ENCODE measurements at places on chromosomes 2 and 18.
A peak's percentile ranks its signal among the peaks of the same experiment; 100 is the strongest.

GRCh38 chr2:108217211-108217610 lies 22.6 kb upstream of the SULT1C3 start:
- H3K4me1 ChIP-seq = no peaks in the 10 kb centered on the region
- no peaks in the 10 kb centered on the region for H3K27me3 ChIP-seq
- DNase-seq = no peak
- no peak overlapping the region for H3K27ac ChIP-seq
- no peaks in the 10 kb centered on the region for H3K36me3 ChIP-seq
- H3K4me3 ChIP-seq = no peak overlapping the region

DNA sequence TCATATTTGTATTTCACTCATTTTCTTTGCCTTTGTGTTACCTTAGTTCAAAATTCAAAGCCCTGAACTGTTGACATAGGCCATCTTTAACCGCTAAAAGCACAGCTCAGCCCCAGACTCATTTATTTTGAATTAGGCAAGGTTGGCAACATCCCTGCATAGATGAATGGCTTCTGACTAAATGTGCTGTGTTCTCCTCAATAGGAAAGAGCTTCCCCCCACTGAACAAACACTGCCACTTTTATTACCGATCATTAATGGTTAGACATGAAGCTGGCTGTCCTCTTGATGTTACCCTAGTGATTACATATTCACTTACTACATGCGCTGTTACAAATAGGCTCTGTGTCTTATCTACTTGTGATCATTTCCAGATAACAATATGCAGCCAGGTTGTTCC lies 170.7 kb downstream of the ADCYAP1 start:
- no peaks in the 10 kb centered on the region for H3K36me3 ChIP-seq
- H3K4me1 ChIP-seq = no peaks in the 10 kb centered on the region
- no peak for DNase-seq
- H3K27me3 ChIP-seq = no peaks in the 10 kb centered on the region
- H3K27ac ChIP-seq = no peak overlapping the region

GRCh38 chr2:239917125-239917956 lies 107.8 kb downstream of the NDUFA10 start:
- H3K27ac ChIP-seq = no peak overlapping the region
- no peak for DNase-seq
- no peaks in the 10 kb centered on the region for H3K4me1 ChIP-seq
- H3K27me3 ChIP-seq = no peaks in the 10 kb centered on the region
- no peaks in the 10 kb centered on the region for H3K36me3 ChIP-seq

- no peaks in the 10 kb centered on the region for H3K27me3 ChIP-seq
- H3K27ac ChIP-seq = no peak overlapping the region
- no peak for DNase-seq
- no peaks in the 10 kb centered on the region for H3K4me1 ChIP-seq
- H3K4me3 ChIP-seq = no peak overlapping the region
Measured at GRCh38 chr2:187959821-187960220, 331.9 kb upstream of the GULP1 start.

- no peaks in the 10 kb centered on the region for H3K27me3 ChIP-seq
- no peaks in the 10 kb centered on the region for H3K4me1 ChIP-seq
- no peak overlapping the region for H3K27ac ChIP-seq
- no peak overlapping the region for H3K4me3 ChIP-seq
- DNase-seq = no peak
Measured at GRCh38 chr2:209687323-209687969, 84.2 kb upstream of the UNC80 start.

- H3K4me1 ChIP-seq = no peaks in the 10 kb centered on the region
- no peak for DNase-seq
- no peak overlapping the region for H3K27ac ChIP-seq
- H3K4me3 ChIP-seq = no peak overlapping the region
- H3K27me3 ChIP-seq = no peaks in the 10 kb centered on the region
- H3K36me3 ChIP-seq = no peaks in the 10 kb centered on the region
Measured at GRCh38 chr2:234649951-234650350, 153.1 kb upstream of the ARL4C start.

- H3K4me1 ChIP-seq = no peaks in the 10 kb centered on the region
- no peak overlapping the region for H3K27ac ChIP-seq
- H3K4me3 ChIP-seq = no peak overlapping the region
- H3K27me3 ChIP-seq = no peaks in the 10 kb centered on the region
- no peak for DNase-seq
Measured at GRCh38 chr2:70926042-70926441, 9.7 kb upstream of the ATP6V1B1 start.

GRCh38 chr2:68216454-68217310 lies 35.6 kb downstream of the PPP3R1 start:
- no peaks in the 10 kb centered on the region for H3K36me3 ChIP-seq
- peaks cover 18% of the 10 kb centered on the region for H3K4me1 ChIP-seq
- no peaks in the 10 kb centered on the region for H3K27me3 ChIP-seq

GRCh38 chr18:59145055-59145454 lies 5.4 kb downstream of the SEC11C start:
- H3K27ac ChIP-seq = no peak overlapping the region
- H3K27me3 ChIP-seq = no peaks in the 10 kb centered on the region
- peaks cover 23% of the 10 kb centered on the region for H3K4me1 ChIP-seq

DNA sequence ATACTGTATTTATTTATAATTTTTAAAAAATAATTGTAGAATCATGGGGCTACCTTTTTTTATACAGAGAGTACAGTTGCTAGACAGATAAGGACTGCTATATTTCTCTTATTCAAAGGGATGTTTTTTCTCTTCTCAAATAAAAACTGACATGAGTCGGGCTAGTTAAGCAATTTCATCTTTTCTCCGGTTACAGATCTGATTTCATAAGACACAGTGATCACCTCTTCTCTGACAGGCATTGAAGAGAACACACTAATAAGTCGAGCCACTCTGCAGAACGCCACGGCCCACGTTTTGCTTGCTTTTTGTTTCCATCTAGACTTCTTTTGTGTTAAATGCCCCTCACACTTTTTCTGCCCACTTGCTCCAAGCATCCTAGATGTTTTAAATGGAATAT lies 85.4 kb downstream of the HNRNPLL start:
- no peaks in the 10 kb centered on the region for H3K4me1 ChIP-seq
- H3K27me3 ChIP-seq = no peaks in the 10 kb centered on the region
- H3K4me3 ChIP-seq = no peak overlapping the region
- no peak for DNase-seq

- DNase-seq = no peak
- no peak within 1 kb of the TSS for H3K27ac ChIP-seq
- H3K4me3 ChIP-seq = no peak within 1 kb of the TSS
- H3K4me1 ChIP-seq = no peaks in the 10 kb centered on the region
- no peaks in the 10 kb centered on the region for H3K36me3 ChIP-seq
Measured at GRCh38 chr2:3594493-3595281, at the start of gene COLEC11. Gene COLEC11, plus strand, starts transcription at chr2:3595112. Its CDS starts 9,229 bp downstream, at chr2:3604341.

GRCh38 chr2:112728029-112728362 lies 7.2 kb downstream of the NT5DC4 start:
- H3K4me3 ChIP-seq = no peak overlapping the region
- H3K4me1 ChIP-seq = no peaks in the 10 kb centered on the region
- H3K36me3 ChIP-seq = no peaks in the 10 kb centered on the region
- H3K27me3 ChIP-seq = no peaks in the 10 kb centered on the region

GRCh38 chr2:111116843-111117597 lies 3.7 kb upstream of the BCL2L11 start:
- H3K4me1 ChIP-seq = peaks cover 32% of the 10 kb centered on the region
- H3K27ac ChIP-seq = no peak overlapping the region
- no peaks in the 10 kb centered on the region for H3K36me3 ChIP-seq
- peaks cover 16% of the 10 kb centered on the region for H3K27me3 ChIP-seq
- H3K4me3 ChIP-seq = peak overlapping the region; percentile 65

- DNase-seq = no peak
- H3K36me3 ChIP-seq = no peaks in the 10 kb centered on the region
- no peak overlapping the region for H3K4me3 ChIP-seq
- H3K4me1 ChIP-seq = no peaks in the 10 kb centered on the region
- no peak overlapping the region for H3K27ac ChIP-seq
Measured at GRCh38 chr2:1632510-1632909, 111.8 kb downstream of the PXDN start.

- H3K27me3 ChIP-seq = peaks cover 19% of the 10 kb centered on the region
- H3K27ac ChIP-seq = no peak overlapping the region
- DNase-seq = no peak
- peak overlapping the region; percentile 18 for H3K4me3 ChIP-seq
Measured at GRCh38 chr18:8706791-8707555, 1.6 kb downstream of the MTCL1 start.

- H3K4me1 ChIP-seq = no peaks in the 10 kb centered on the region
- no peak for DNase-seq
- no peak overlapping the region for H3K4me3 ChIP-seq
- H3K27me3 ChIP-seq = no peaks in the 10 kb centered on the region
- H3K27ac ChIP-seq = no peak overlapping the region
Measured at GRCh38 chr2:127177617-127178263, 42.4 kb downstream of the CYP27C1 start.

DNA sequence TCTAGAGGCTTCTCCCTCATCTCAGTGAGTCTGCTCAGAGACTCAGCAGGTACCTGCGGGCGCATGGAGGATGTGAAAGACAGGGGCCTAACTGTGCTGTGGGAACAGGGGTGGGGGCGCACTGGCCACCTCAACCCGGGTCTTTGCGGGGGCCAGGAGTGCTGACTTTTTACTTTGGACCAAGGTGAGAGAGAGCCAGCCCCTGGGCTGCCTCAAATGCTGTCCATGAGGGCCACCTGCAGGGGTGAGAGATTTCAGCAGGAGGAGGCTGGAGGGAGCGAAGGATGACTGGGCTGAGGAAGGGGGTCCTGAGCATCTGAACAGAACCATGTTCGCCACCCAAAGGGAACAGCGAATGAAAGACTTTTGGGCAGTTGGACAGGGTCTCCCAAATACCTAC lies 129.4 kb downstream of the TNS1 start:
- H3K36me3 ChIP-seq = no peaks in the 10 kb centered on the region
- H3K4me1 ChIP-seq = no peaks in the 10 kb centered on the region
- no peak for DNase-seq

GRCh38 chr2:129927696-129928095 lies 51.8 kb upstream of the RAB6C start:
- no peaks in the 10 kb centered on the region for H3K36me3 ChIP-seq
- H3K27me3 ChIP-seq = no peaks in the 10 kb centered on the region
- no peaks in the 10 kb centered on the region for H3K4me1 ChIP-seq
- H3K27ac ChIP-seq = no peak overlapping the region
- no peak overlapping the region for H3K4me3 ChIP-seq

GRCh38 chr2:48448274-48449061 lies 81.5 kb upstream of the STON1 start:
- H3K4me1 ChIP-seq = peaks cover 15% of the 10 kb centered on the region
- no peak overlapping the region for H3K4me3 ChIP-seq
- peak; percentile 70 for DNase-seq
- peaks cover 6% of the 10 kb centered on the region for H3K36me3 ChIP-seq
- no peaks in the 10 kb centered on the region for H3K27me3 ChIP-seq

DNA sequence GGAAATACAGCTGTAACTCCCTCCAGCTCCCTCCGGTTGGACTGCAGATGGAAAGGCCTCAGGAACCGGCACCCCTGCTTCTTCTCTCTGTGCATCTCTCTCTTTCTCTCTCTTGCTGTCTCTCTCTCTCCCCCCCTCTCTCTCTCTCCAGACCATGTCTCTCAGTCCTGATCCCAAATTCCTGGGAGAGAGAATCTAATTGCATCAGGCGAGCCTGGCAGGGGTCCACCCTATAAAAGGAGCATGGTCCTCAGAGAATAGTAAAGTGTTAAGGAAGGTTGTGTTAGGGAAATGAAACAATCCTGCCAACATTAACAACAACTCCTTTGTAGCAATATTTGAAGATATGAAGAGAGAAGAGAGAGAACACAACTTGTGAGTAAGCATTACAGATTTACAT lies 36.7 kb downstream of the VIT start:
- no peak overlapping the region for H3K4me3 ChIP-seq
- no peak for DNase-seq
- no peak overlapping the region for H3K27ac ChIP-seq
- no peaks in the 10 kb centered on the region for H3K36me3 ChIP-seq

- H3K36me3 ChIP-seq = peaks cover 13% of the 10 kb centered on the region
- H3K4me3 ChIP-seq = no peak overlapping the region
- no peak for DNase-seq
- no peak overlapping the region for H3K27ac ChIP-seq
- peaks cover 15% of the 10 kb centered on the region for H3K4me1 ChIP-seq
- H3K27me3 ChIP-seq = no peaks in the 10 kb centered on the region
Measured at GRCh38 chr18:59143441-59143840, 3.8 kb downstream of the SEC11C start.

DNA sequence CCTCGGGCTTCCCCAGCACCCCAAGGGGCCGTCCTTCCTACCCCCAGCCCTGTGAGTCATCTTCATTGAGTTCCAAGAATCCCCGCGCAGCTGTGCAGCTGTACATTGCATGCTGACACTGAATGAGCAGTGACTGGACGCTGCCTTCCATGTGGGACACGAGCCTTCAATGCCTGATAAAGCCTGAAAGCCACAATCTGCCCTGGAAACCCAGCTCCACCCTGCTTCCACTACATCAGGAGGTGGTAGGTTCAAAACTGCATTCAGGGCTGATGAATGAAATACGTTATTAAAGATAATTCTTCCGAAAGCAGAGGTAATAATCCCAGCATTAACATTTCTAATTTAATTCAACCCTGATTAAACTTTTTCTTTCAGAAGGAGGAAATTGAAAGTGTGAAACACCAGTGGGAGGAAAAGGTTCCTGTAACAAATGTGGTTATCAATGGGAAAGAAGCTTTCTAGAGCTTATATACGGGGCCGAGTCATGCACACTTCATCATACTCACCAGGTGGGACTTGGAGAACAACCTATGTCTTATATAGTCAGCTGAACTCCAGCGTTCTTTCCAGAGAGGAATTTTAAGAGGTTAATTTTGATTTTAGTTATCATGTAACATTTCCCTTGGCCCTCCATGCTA lies 360.1 kb downstream of the LPIN1 start:
- peaks cover 5% of the 10 kb centered on the region for H3K4me1 ChIP-seq
- H3K27ac ChIP-seq = no peak overlapping the region
- no peak for DNase-seq
- H3K36me3 ChIP-seq = no peaks in the 10 kb centered on the region

DNA sequence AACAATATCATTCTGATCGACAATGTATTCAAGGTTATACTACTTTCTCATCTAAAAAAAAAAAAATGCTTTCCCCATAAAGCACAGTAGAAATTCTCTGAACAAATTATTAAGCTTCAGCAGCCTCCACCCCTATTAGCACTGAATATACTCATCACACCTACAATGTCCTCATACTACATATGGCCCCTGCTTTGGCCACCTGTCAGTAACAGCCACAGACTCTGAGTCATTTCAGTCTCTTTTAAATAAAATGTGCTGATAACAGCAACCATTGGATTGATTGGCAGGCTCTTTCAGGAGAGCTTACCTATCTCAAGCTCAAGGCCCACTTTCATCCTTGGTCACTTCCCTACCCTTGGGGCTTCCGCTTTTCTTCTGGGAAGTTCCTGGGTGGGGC lies 236.7 kb downstream of the TMX3 start:
- H3K27me3 ChIP-seq = no peaks in the 10 kb centered on the region
- H3K4me1 ChIP-seq = no peaks in the 10 kb centered on the region
- no peak overlapping the region for H3K27ac ChIP-seq
- no peaks in the 10 kb centered on the region for H3K36me3 ChIP-seq

GRCh38 chr18:65215865-65216466 lies 534.8 kb upstream of the CDH7 start:
- DNase-seq = no peak
- H3K27ac ChIP-seq = no peak overlapping the region
- H3K4me1 ChIP-seq = no peaks in the 10 kb centered on the region
- no peaks in the 10 kb centered on the region for H3K36me3 ChIP-seq
- H3K4me3 ChIP-seq = no peak overlapping the region
- H3K27me3 ChIP-seq = no peaks in the 10 kb centered on the region

GRCh38 chr2:238031751-238032150 lies 29.1 kb upstream of the SCLY start:
- H3K4me1 ChIP-seq = no peaks in the 10 kb centered on the region
- no peaks in the 10 kb centered on the region for H3K27me3 ChIP-seq

- DNase-seq = no peak
- H3K27me3 ChIP-seq = no peaks in the 10 kb centered on the region
- H3K4me1 ChIP-seq = peaks cover 31% of the 10 kb centered on the region
- H3K27ac ChIP-seq = no peak overlapping the region
- H3K4me3 ChIP-seq = no peak overlapping the region
Measured at GRCh38 chr2:121697108-121697631, 39.5 kb downstream of the NIFK start.

All from naive thymus-derived CD4-positive, alpha-beta T cell (primary cell).